ENCODE measurements at places on chromosomes 4 and X.
A peak's percentile ranks its signal among the peaks of the same experiment; 100 is the strongest.

DNA sequence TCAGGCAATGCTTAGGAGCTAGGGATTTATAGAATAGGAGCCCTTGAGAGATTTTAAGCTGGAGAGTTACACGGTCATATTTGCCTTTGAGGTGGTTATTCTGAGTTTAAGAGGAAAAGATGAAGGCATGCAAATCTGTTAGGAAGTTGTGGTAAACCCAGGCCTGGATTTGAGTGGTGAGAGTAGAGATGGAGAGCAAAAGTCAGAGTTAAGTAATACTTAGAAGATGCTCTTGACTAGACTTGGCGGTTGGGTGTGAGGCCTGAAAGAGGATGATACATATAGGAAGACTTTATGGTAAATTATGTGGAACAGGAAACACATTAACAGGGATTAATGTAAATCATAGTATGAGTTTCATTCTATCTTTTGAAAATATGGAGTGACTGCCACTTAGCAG, 136.0 kb upstream of the ARX start:
- DNase-seq = no peak

- DNase-seq = peak; percentile 8
Measured at GRCh38 chr4:32775049-32775448, 2054.9 kb downstream of the PCDH7 start.

GRCh38 chrX:39967348-39967747, 130.4 kb downstream of the BCOR start:
- DNase-seq = no peak

- DNase-seq = no peak
Measured at GRCh38 chrX:95383778-95384177, 1300.9 kb upstream of the DIAPH2 start.

DNA sequence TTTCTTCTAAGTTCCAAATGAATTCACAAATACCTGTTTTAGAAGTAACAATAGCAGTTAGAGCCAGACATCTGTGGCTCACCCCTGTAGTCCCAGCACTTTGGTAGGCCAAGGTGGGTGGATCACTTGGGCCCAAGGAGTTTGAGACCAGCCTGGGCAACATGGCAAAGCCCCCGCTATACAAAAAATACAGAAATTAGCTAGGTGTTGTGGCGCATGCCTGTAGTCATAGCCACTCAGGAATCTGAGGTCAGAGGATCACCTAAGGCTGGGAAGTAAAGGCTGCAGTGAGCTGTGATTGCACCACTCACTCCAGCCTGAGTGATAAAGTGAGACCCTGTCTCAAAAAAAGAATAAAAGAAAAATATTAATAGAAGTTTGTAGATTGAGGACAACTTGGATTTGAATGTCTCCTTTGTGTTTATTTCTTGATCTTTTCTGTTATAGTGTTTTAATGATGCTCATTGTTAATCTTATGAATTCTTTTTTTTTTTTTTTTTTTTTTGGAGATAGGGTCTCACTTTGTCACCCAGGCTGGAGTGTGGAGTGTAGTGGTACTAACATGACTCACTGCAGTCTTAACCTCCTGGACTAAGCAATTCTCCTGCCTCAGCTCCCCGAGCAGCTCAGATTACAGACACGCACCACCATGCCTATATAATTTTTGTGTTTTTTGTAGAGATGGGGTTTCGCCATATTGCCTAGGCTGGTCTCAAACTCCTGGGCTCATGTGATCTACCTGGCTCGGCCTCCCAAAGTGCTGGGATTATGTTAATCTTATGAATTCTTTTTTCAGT, 30.7 kb upstream of the RAPGEF2 start:
- DNase-seq = no peak

- DNase-seq = no peak
Measured at GRCh38 chr4:26179316-26179760, 141.5 kb upstream of the RBPJ start.

- DNase-seq = no peak
Measured at GRCh38 chr4:174983128-174983750, 65.1 kb downstream of the ADAM29 start.

GRCh38 chr4:13476915-13477314, 7.2 kb downstream of the RAB28 start:
- DNase-seq = no peak

DNA sequence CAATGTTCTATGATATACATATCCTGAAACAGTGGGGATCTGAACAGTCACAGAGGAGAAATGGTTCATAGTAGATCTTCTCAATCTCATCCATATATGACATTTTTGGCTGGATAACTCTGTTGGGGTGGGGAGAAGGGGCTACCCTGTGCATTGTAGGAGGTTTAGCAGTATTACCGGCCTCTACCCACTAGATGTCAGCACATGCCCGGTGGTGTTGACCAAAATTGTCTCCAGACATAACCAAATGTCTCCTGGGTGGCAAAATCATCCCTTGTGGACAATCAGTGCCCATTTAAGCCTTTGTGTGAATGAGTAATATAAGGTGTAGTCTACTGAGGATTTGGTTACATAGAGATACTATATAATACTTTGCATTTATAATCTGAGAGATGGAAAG, 89.9 kb downstream of the PLS3 start:
- DNase-seq = peak; percentile 1

- DNase-seq = no peak
Measured at GRCh38 chrX:104325213-104325585, 70.5 kb upstream of the ESX1 start.

GRCh38 chrX:46404774-46405173, 140.4 kb downstream of the ZNF674 start:
- no peak for DNase-seq

DNA sequence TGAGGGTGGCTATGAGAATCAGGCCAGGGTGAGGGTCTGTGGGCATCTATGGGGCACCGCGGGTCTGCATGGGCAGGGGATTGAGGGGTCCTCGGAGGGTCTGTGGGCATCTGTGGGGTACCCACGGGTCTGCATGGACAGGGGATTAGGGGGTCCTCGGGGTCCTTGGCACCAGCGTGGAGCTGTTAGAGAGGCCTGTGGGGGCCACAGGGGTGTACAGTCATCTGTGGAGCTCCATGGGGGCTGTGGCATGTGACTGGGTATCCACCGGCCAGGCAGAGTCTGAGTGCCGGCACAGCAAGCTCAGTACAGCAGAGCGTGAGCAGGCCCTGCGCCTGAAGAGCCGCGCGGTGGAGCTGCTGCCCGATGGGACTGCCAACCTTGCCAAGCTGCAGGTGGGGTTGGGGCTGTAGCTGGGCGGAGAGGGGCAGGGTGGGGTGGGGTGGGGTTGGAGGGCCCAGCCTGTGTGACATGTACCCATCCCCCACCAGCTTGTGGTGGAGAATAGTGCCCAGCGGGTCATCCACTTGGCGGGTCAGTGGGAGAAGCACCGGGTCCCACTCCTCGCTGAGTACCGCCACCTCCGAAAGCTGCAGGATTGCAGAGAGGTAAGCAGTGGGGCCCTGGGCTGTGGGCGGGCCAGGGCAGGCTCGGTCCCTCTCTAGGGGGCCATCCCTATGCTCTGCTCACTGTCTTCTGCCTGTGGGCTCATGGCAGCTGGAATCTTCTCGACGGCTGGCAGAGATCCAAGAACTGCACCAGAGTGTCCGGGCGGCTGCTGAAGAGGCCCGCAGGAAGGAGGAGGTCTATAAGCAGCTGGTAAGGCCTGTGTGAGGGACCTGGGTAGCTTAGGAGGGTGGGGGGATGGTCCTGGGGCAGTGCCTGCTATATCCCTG, 12.9 kb downstream of the CCDC22 start:
- no peak for DNase-seq

GRCh38 chr4:89048906-89049601, 7.9 kb downstream of the FAM13A start:
- no peak for DNase-seq

DNA sequence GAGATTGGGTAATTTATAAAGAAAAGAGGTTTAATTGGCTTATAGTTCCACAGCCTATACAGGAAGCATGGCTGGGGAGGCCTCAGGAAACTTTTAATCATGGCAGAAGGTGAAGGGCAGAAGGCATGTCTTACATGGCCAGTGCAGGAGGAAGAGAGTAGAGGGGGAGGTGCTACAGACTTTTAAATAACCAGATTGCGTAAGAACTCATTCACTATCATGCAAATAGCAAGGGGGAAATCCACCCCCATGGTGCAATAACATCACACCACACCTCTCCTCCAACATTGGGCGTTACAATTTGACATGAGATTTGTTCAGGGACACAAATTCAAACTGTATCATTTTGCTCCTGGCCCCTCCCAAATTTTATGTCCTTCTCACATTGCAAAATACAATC, 353.8 kb upstream of the PABPC5 start:
- DNase-seq = no peak

DNA sequence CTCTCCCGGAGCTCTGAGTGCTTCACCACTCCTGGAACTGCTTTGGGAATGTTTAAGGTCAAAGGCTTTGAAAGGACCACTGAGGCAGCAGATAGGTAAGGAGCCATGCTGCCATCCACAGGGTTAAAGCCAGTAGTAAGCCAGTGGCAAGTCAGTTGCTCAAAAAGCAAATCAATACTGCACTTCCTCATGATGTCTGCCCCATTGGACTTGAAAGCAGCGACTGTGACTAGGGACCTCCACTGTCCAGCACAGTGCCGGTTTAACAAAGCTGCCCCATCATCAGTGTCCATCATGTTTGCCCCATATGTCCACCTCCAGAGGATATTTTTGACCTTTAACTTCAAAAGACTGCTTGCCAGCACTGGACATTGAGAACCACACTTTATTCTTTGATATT, 49.9 kb upstream of the FGF13 start:
- DNase-seq = no peak

- DNase-seq = no peak
Measured at GRCh38 chrX:131646106-131646505, 102.2 kb downstream of the OR13H1 start.

DNA sequence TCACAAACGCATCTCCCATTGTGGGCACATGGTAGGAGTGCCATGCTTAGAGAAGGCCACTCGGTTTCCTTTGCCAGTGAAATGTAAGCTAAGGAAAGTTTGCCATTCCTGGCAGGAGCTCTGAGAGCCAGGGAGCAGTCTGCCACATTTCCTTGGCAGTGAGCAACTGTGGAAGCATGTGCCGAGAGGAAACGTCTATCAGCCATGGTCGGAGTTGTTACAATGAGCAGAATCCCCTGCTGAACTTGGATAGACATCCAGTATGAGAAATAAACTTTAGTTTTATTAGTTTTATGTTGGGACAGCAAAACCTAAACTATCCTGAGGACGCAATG, 51.1 kb downstream of the ENOPH1 start:
- DNase-seq = no peak

GRCh38 chrX:153853902-153854267, 23.5 kb upstream of the PDZD4 start:
- DNase-seq = no peak

DNA sequence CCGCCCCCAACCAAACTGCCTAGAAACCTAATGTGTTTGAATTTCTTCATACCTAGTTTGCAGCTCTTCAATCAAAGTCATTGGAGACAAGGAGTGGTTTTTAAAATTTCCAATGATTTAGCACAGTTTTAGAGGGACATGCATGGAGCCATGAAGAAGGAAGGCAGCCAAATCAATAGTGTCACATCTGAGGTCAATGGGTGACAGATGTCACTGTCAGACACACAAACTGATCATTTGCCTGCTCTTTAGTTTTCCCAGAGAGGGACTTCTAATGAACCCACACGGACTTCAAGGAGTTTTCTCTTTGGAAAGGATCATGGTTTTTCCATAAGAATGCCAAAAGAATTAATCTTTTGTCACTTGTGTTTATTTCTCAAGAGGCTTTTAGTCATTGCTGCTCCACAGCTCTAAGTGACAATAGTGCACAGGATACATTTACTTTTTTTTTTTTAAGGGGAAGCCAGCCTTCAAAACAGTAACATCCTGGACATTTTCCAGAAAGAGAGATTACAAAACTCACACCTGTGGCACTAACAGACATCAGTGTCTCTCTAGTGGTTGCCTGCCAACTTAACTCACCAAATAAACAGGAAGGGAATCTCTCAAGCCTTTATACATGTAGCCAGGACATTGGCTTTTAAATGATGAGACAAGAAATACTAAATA, 251.1 kb upstream of the DIAPH2 start:
- no peak for DNase-seq

DNA sequence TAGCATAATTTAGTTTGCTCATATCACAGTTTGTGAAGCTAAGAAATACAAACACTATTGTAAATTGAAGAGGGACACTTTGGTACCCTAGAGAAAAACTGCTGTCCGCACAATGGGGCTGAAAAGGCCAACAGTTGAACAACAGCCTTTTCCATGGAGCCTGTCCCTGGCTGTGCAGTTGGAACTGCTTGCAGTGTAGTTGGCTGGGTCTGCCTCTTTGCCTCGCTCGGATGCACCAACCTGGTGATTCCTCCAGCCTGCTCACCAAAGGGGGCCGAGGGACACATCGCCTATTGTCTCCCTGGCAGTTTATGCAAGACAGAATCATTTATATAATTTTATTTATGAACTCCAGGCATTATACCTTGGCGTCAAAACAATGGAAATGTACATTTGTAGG, 16.5 kb upstream of the GALNT7 start:
- DNase-seq = no peak

GRCh38 chrX:39560271-39560670, 537.5 kb downstream of the BCOR start:
- DNase-seq = no peak

DNA sequence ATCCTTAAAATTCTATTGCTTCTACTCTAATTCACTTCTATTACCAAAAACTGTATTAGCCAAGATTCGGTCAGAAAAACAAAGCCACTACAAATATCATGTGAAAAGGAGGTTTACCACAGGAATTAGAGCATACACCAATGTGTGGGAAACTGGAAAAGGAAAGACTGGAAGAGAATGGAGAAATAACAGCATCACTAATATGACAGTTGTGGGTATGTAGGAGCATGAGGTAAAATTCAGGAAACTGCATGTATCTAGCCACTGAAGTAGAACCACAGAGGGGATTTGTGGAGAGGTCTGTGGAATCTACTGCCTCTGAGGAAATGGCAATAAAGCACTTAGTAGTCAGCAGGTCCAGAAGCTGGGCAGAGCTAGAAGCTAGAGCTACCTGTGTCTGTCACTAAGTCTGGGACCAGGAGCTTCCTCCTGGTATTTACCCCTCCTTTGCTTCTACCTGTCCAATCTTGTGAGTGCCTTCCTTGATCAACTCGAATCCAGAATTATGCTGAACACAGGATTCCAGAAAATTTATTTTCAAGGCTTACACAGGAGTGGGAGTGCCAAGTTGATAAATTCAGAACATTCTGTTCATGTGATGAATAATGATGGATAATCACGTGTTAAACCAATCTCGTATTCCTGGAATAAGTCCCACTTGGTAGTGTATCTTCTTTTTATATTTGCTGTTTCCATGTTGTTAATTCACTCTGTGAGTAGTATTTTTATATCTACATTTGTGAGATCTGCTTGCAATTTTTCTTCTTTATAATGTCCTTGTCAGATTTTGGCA, 52.6 kb downstream of the NAF1 start:
- no peak for DNase-seq

DNA sequence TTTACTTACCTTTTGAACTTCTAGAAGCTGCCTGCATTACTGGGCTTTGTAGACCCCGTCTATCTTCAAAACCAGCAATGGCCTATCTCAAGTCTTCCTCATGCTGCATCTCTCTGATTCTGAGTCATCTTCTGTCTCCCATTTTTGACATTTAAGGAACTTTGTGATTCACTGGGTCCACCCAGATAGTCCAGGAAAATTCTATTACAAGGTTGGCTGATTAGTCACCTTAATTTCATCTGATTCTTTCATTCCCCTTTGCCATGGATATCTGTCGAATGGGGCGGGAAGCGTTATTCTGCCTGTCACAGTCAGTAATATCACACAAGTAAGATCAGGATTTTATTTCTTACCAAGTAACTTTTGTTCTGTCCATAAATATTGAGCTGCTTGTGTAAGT, 618.0 kb downstream of the CCSER1 start:
- peak; percentile 1 for DNase-seq

- DNase-seq = no peak
Measured at GRCh38 chrX:14412686-14413085, 116.7 kb upstream of the GLRA2 start.

GRCh38 chr4:27129871-27130366, 269.3 kb downstream of the STIM2 start:
- DNase-seq = no peak

Data from HTR-8/SVneo (cell line).